ENCODE measurements at places on chromosomes 5 and 9.

DNA sequence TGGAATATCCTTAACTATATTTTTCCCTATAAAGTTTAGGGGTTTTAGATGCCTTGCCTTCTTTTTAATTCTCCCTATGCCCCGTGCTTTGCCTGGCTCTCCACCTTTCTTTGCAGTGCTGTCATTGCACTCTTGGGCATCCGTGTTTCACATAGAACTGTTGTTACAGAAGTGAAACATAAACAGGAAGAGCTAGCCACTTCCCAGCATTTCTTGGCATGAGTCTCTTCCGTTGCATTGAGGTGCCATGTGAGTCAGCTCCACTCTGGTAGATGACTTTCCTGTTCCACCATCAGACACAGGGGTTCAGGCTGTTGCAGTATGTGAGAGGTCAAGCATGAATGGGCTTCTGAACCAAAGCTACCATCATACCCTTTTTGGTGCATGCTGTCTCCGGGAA lies 73.4 kb downstream of the ANGPTL2 start:
- peak; percentile 75 for DNase-seq

GRCh38 chr9:19423163-19423562 lies 14.4 kb downstream of the ACER2 start:
- DNase-seq, result no peak

- DNase-seq, result peak; percentile 97
Measured at GRCh38 chr5:177456976-177457851, 10.6 kb downstream of the PRR7 start.

- DNase-seq, result no peak
Measured at GRCh38 chr5:178069909-178070308, 43.4 kb upstream of the N4BP3 start.

DNA sequence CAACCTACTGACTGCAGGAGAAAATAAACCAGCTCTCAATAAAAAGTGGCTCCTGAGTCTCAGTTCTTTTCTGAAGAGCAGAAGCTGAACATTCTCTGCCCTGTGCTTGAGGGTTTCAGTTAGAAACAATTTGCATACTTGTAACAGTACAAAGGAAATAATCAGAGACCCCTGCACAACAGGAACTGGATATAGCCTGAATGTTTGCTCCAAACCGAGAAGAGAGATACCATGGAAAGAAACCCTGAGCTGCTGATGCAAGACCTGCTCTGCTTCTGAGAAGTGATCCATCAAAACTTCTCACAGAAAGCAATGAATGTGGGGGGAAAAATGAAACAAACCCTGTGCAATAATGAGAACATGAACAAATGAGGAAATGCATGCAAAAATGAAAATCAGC lies 592.9 kb downstream of the SEMA5A start:
- no peak for DNase-seq
